ENCODE measurements at places on chromosomes 12 and 14.

- no peak for DNase-seq
Observed at GRCh38 chr14:34247605-34248004, 214.4 kb downstream of the SPTSSA start.

DNA sequence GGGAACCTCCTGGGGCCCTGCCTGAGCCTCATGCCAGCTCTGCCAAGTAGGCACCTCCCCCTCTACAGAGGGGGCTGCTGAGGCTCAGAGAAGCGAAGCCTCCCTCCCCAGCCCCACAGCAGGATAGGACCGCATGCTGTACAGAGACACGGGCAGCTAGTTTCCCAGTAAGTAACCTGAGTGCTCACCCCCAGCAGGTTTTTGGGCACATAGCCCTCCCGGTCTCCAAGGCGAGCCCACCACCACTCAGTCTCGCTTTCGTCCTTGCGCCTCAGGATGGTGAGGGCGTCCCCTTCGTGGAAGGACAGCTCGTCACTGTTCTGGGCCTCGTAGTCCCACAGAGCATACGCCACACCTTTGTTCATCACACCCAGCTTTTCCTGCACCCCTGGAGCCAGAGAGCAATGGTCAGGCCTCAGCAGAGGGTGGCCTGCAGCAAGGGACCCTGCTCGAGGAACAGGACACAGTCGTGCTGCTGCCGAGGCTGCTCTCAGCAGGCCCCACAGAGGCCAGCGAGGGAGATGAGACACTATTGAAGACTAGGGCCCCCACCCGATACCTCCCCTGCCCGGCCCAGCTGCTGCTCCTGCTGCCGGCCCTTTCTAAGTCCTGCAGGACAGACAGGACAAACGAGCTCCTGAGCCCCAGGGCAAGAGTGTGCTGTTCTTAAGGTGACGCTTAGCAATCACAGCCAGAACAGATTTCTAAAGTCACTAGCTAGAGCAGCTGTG, 20.4 kb downstream of the ZFYVE21 start:
- DNase-seq, result peak; percentile 21

DNA sequence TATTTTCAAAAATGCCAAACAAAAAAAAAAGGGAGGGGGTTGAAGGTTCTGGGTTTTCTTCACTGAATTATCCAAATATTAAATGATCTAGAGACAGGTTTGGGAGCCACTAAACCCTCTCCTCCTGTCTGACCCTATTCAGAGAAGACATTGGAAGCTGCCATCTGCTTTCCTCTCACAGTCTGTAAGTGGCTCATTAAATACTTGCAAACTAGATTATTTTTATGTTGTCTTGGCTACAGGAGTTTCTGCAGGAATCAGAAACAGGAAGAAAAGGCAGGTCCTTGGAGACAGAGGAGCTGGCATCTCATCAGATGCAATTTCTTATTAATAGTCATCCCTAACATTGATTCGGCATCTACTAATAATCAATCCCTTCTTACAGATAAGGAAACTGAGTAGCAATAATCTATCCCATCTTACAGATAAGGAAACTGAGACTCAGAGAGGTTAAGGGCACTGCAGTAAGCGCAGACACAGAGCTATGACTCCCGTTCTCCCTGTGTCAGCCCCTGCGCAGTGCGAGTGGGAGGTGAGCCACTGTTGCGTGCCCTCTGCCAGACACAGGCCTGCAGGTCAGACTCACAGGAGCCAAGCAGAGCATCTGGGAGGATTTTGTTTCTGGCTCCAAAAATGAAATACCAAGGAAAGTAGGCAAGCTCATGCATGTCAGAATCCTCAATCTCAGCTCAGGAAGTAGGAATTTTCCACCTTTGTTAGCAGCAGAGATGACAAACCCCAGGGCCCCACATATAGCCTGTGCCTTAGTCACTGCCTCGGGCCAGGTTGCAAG, 11.0 kb downstream of the BDKRB2 start:
- no peak for DNase-seq

- peak; percentile 74 for DNase-seq
Observed at GRCh38 chr12:95608252-95609033, 57.2 kb upstream of the USP44 start.

DNA sequence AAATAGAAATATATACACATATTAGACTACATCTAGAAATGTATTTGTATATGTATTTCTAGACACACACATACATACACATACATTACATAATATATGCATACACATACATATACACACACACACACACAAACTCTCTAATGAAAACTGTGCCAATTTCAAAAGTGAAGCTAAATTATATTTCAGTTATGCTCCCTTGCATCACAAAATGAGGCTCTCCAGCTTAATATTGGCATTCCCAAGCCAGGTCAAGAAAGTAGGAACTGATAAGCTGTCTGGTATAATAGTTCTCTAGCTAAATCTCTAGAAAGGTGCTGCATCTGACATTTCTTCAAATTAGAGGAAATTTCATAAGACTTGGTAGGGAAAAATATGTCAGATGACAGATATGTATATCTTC, 56.9 kb downstream of the GARIN6 start:
- DNase-seq, result no peak

GRCh38 chr12:91059211-91059610, 1.4 kb upstream of the KERA start:
- DNase-seq, result no peak

- DNase-seq, result peak; percentile 62
Observed at GRCh38 chr14:95460647-95461478, 55.6 kb downstream of the SYNE3 start.

- DNase-seq, result no peak
Observed at GRCh38 chr12:110314308-110314707, 33.3 kb downstream of the ATP2A2 start.

DNA sequence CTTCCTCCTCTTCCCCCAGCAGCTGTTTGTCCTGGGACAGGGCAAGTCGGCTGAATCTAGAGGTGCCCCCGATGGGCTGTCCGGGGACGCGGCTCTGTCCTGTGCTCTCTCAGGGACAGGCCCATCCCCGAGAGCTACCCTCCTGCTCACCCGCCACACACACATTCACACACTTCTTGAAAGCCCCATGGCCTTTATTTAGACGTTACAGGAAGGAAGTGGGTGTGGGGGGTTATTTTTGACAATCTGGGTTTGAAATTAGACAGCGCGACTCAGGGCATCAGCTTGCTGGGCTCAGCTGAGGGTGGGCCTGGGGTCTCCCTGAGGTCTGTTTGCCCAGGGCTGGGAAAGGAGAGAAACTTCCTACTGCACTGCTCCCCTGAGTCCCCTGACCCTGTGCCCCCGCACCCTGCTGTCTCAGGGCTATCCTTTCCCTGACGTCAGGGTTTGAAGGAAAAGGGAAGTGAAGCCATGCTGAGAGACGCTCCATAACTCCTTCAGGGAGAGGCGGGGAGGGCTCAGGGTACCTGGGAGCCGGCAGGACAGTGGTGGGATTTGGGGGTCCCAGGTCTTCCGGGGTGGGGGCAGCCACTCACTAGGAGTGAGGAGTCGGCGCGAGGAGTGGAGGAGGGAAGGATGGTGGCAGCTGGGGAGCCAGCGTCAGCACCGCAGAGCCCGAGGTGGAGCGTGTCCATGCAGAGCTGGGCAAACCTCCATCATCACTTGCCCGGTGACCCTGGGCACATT, 8.1 kb downstream of the PTPN6 start:
- DNase-seq, result no peak

- DNase-seq, result no peak
Observed at GRCh38 chr12:27823038-27823437, 43.0 kb upstream of the MANSC4 start.

- DNase-seq, result no peak
Observed at GRCh38 chr12:30972035-30972434, 45.5 kb downstream of the TSPAN11 start.

GRCh38 chr12:121770813-121771625, 22.5 kb downstream of the RHOF start:
- no peak for DNase-seq

- DNase-seq, result no peak
Observed at GRCh38 chr14:54570631-54571415, 3.9 kb downstream of the SAMD4A start.

DNA sequence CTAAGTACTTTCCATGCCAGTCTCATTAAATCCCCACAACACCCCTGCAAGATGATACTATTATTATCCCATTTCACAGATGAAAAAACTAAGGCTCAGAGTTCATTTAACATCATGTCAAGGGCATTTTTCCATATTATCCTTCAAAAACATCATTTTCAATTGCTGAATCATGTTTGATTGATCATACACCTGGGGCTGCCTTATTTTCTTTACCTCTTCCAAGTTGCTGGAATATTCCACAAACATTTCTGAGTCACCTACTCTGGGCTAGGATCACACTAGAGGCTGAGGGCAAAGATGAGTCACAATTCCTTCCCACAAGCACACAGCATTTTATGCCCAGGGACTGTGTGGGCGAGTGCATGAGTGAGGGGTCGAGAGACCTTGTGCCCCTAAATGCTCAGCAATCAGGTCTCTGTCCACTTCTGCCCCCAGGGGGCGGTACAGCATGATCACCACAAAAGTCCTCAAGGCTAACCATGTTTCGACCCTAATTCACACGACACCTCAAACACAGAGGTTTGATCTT, 14.1 kb upstream of the TMEM119 start:
- no peak for DNase-seq

GRCh38 chr12:51900323-51900889, 6.9 kb upstream of the ACVRL1 start:
- no peak for DNase-seq

- DNase-seq, result no peak
Observed at GRCh38 chr12:54392485-54393206, 8.1 kb upstream of the ZNF385A start.

DNA sequence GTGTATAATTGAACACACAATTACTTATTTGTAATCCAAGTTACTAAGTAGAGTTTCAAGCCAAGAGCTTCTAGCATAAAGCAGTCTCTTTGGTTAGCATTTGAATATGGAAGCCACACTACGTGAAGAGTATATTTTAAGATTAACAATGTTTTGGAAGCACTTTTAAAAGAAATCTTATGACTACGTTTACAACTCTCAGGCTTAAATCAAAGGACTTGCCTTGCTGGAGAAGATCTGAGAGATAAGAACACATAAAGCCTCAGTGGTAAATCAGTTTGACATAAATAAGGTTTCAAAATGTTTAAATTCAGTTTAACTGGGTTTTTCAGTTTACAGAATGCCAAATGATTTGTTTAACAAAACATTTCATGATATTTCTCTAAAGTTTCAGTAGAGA, 161.9 kb upstream of the PDE3A start:
- DNase-seq, result no peak

DNA sequence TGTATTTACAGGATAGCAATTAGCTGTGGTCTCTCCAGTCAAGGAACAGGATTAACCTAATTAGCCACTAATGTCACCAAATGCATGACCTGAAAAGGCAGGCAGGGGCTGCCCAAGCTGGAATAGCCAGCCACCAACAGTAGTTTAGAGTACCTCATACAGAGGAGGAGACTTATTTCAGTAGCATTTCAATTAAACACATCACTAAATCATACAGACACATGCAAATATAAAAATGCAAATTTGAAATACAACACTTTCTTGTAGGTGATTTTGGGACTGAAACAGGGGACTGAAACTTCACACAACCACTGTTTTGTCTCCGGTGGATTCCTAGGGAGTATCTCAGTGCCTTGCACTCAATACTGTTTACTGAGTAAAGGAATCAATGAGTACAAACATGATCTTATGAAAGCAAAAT, 636 bp upstream of the IFNG-AS1 start:
- no peak for DNase-seq

DNA sequence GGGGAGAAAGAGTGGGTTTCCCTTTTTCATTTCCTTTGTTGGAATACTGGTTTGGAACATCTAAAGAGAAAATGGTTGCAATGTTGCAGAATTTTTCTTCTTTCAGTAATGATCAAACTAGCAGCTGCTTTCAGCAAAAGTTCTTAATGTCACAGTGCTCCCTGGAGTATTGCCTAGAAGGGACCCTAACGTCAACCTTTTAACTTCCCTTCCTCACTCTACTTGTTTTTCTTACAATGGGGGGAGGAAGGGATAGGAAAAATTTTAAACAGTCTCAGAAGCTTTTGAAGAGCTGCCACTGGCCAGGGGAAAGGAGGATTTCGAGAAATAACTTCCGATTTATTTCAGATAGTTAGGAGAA, 521.8 kb downstream of the MED13L start:
- DNase-seq, result no peak

GRCh38 chr14:45095143-45095542, 11.2 kb downstream of the PRPF39 start:
- no peak for DNase-seq

DNA sequence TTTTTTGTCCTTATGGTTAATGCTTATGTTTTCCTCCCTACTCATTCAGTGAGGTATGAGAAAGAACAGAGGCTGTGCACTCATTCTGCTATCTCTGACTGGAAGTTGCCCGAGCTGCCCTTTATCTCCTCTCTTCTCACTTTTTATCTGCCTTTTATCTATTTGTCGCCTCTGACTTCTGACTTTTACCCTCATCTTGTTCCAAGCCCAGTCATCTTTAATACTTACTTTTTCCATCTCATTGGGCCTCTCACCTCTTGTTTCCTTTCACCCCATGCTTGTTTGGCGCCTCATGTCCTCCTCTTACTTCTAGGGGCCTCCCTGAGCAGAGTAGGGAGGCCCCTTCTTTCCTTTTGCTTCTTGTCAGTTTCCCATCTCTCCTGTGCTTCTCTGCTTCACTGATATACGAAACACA, 50.7 kb downstream of the DIP2B start:
- no peak for DNase-seq

DNA sequence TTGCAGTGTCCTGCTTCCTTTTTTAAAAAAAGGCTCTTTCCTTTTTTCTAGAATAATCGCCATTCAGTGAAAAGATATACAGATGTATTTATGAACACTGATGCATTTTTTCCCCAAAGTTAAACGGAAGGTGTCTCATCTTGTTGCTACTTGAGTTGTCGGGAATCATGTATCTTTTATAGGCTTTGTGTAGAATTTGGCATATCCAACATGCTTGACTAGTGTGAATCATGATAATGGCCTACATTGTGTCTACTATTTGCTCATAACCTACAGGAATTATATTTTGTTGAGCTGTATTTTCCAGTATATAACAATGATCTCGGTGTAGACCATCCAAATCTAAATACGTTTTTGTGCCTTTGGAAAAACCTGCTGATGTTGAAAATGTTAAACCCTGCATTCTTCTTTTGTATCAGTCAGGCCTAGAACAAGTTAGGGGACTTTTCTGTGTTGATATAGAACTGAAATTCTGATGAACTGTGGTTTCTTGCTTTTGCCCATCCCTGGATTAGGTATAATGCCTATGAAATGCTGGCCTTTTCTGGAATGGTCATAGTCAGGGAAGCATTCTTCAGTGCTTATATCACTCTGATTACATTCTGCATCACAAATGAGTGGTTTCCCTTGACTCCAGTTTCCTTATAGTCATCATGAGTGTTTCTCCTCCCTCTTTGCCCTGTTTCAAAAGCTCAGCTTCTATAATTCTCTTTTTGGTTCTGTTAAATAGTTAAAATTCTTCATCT, 10.8 kb downstream of the BMAL2 start:
- DNase-seq, result no peak

DNA sequence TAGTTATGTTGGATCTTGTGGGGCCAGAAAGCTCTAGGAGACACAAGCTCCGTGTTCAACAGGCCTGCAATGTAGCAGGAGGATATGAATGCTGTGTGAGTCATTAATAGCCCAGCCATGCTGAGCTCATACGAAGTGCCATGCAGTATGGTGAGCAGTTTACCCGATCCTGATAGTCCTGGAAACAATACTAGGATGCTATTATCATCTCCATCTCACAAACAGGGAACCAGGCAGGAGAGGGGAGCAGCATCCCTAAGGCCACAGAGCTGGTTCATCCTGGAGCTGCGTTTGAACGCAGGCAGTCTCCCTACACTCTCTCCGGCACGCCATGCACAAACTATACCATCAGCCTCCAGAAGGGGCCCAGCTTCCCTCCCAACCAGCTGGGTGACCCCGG, 20.5 kb downstream of the TTC7B start:
- DNase-seq, result no peak

GRCh38 chr12:107536613-107537012, 149.0 kb upstream of the PWP1 start:
- DNase-seq, result no peak
